ENCODE measurements at places on chromosomes 4 and X.

GRCh38 chrX:139933904-139934303 is 1.1 kb upstream of the ATP11C start:
- DNase-seq, result no peak

- no peak for DNase-seq
These were observed 488.1 kb downstream of the SMARCA1 start for GRCh38 chrX:129035180-129035579.

GRCh38 chrX:10648614-10649013 is 28.2 kb upstream of the MID1 start:
- DNase-seq, result no peak

DNA sequence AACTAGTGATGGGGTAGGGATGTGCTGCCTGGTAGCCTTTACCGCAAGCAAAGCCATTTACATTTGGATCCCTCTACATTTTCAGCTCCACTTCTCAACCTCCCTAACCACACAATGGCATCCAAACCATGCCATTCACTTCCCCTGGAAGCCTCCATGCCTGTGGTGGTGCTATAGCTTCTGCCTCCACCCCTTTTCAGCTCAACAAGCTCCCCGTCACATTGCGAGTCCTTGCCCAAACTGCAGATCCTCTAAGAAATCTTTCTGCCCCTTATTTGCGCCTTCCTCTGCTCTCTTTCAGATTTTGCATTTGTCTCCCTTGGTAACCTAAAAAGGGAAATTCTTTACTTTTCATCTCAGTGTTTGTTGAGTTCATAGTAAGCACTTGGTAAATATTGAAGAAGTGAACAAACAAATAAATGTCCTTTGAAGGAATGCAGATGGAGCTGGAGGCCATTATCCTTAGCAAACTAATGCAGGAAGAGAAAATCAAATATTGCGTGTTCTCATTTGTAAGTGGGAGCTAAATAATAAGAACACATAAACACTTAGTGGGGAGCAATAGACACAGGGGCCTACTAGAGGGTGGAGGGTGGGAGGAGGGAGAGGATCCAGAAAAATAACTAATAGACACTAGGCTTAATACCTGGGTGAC is 6.9 kb downstream of the CYTL1 start:
- DNase-seq, result no peak

DNA sequence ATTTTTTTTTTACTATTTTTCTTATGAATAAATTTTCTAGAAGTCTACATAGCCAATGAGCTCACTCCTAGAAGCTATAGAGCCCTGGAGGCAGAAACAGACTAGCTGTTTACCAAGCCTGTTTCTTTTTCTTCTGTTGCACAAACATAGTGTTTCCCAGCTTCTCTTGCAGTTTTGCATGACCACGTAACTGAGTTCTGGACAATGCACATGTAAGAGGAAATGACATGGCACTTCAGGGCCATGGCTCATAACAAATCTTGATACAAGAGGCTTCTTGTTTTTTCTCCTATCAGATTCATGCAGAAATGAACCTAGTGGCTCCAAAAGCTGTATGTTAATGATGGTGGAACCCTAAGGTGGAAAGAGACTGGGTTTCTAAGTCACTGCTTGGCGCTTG is 127.4 kb downstream of the ZNF330 start:
- DNase-seq, result no peak

DNA sequence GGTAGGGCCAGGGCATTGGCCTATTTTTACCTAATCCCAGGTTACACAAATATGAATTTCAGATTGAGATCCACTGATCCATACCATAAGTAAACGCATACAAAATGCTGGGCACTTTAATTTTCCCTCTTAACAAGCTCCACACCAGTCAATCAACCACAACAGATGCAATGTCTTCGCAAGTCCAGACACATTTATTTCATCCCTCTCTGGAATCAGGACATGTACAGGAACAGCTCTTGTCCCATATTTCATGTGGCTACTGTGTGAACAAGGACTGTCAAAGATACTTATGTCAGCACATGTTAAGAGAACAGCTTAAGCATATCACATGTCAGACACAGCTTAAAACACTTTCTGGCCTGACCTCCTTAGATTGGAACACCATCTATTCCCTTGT is 145.9 kb downstream of the PPP3CA start:
- DNase-seq, result no peak

DNA sequence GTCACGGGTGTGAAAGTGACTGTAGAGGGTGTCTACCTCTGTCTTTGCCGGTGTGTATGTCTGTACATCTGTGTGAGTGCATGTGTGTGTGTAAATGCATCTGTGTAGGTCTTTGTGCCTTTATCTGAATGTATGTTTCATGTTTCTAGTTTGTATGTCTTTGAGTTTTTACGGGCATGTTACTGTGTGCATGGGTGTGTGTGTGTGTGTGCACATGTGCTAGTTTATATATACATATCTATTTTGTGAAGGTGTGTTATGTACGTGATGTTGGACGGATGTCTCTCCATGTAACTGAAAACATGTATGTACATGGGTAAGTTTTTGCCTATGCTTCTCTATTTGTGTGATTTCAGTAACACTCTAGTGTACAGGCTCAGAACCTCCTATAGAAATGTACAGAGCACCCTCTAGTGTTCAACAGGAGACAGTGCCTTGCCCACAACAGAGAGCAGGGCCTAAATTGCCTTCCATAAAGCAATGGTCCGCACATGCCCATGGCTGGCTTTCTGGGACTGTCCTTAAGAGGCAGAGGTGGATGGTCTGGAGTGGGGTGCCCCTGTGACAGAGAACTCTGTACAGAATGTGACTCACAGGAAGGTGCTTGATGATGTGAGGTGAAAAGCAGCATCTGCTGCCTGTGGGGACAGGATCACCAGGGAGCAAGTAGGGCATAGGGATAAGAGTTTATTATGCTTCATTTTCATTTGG is 343.5 kb downstream of the RAPGEF2 start:
- no peak for DNase-seq

- DNase-seq, result no peak
These were observed 65.4 kb downstream of the CXCL13 start for GRCh38 chr4:77671051-77671450.

- DNase-seq, result no peak
These were observed 63.6 kb downstream of the DCX start for GRCh38 chrX:111348429-111348828.

GRCh38 chr4:42362591-42362990 is 34.7 kb upstream of the SHISA3 start:
- no peak for DNase-seq
